ENCODE measurements at places on chromosomes 6 and 20.

GRCh38 chr20:53568351-53568750 is 25.3 kb downstream of the ZNF217 start:
- no peak for DNase-seq

GRCh38 chr20:20203784-20204183 is 151.5 kb downstream of the CFAP61 start:
- no peak for DNase-seq

DNA sequence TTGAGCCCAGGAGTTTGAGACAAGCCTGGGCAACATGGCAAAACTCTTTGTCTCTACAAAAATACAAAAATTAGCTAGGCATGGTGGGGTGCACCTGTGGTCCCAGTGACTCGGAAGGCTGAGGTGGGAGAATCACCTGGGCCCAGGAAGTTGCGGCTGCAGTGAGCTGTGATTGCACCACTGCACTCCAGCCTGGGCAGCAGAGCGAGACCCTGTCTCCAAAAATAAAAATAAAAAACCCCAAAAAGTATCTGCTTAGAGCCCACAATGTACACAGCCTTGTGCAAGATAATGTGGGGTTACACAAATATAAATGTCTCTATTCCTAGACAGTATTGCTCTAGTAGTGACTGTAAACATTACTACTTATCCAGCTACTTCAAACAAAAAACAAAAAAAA is 5.9 kb downstream of the ESF1 start:
- no peak for DNase-seq

GRCh38 chr6:98880486-98880885 is 46.1 kb downstream of the POU3F2 start:
- no peak for DNase-seq

GRCh38 chr6:112117554-112117953 is 30.2 kb downstream of the FAM229B start:
- no peak for DNase-seq

DNA sequence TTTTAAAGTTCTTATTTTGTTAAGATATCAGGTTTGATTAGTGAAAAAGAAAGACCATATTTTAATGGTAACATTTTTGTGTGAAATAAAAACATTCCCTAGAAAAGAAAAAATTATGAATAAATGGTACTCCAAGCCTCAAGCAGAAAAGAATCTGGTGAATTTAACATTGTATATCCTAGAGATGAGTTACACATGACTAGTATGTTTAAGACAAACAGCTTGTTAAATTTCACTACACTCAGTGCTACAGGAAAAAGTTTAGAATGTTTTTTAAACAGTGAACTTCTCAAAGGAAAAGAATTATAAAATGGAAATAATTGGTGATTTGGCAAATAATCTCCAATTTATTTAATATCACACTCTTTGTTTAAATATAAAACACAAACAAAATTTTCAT is 222.7 kb upstream of the MCHR2 start:
- no peak for DNase-seq

GRCh38 chr20:62473717-62474603 is 1.8 kb downstream of the GATA5 start:
- DNase-seq, result no peak

DNA sequence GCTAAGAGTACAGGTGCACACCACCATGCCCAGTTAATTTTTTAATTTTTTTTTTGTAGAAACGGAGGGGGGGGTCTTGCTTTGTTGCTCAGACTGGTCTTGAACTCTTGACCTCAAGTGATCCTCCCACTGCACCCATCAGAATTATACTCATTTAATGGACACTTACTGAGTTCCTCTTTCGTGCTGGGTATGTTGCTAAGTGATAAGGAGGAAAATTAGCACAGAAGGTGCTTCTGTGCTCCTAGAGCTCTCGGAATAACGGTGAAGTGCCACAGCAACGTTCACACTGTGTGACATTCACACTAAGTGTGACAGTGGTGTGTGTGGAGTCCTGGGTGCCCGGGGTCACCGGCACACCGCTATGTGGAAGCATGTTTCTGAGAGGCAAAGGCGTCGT is 32.1 kb upstream of the BMP6 start:
- no peak for DNase-seq

- DNase-seq, result peak; percentile 30
Measured at GRCh38 chr6:28673787-28674671, 148.3 kb downstream of the GPX5 start.

GRCh38 chr20:36744764-36745191 is 1.1 kb downstream of the NDRG3 start:
- DNase-seq, result no peak

DNA sequence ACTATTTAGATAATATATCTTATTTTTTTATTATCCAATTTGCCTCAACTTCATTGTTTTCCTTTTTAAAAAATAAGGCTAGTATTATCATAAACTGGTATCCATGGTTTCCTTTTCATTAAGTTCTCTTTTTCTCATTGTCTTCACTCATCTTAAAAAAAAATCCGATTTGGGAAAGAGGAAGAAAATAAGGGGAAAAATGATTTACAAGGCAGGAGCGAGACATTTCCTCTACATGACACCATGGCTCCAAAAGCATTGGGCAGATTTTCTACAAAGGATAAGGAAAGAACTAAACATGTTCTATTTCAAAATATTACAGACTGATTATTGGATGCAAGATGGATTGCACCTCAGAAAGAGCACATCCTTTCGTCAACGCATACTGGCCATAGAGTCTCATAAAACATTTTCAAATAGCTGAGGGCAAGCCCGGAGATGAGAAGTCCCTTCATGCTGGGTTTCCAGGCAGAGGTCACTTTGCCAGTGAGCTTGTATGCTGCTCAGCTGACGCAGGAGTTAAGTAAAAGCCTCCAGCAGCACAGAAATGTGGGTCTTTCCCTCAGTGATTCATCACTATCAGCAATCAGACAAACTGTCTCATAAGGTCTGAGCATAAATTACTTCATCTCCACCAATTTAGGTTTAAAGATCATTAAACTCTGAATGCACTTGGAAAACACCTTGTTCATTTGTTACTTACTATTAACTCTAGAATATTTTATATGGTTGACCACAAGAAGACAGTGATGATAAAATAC is 129.0 kb upstream of the TNFAIP3 start:
- no peak for DNase-seq

DNA sequence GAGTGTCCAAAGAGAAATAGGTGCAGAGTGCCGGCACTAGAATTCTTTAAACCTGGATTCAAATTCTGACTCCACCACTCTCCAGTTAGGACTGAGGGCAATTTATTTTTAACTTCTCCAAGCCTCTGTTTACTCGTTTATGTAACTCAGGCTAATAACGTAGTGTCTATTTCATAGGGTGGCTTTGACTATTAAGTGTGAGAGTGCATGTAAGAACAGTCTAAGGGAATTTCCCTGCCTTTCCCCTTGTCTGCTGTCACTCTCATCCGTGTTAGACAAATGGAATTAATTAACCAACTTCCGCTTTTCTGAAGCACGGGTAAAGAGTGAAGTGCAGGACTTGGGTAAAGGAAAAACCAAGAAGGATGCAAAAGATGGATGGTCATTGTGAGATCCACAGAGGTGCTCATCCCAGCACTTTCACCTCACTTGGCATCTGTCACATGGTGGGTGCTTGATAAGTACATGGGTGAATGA is 4.1 kb upstream of the ZKSCAN8 start:
- no peak for DNase-seq

GRCh38 chr6:27582928-27583725 is 110.2 kb upstream of the ZNF184 start:
- no peak for DNase-seq

DNA sequence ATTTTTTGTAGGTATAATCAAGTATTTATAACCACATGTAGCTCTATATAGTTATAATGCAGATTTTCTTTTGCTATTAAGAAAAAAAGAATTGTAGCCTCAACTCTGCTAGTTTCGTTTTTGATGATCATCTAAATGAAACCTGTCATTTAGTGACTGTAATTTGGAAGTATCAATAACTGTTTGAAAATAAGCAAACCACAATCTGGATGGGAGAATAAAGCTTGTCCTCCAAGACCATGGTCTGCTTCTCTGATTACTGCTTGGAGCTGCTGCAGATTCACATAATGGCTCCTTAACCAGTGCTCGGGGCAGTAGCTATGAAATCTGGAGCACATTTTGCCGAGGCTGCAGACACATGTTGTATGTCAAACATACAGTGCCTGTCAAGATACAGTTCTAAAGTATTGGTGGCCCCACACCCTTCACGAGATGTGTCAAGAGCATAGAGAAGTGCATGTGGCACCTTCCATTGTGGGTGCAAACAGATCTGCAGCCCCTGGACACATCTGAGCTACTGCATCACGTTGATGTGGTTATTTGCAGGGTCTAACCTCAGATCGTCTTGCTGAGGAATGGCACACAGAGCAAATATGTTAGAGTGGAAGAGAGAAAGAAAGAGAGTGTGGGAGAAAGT is 255.7 kb upstream of the SUPT3H start:
- no peak for DNase-seq

- peak; percentile 39 for DNase-seq
Measured at GRCh38 chr6:37029249-37029971, 24.0 kb downstream of the FGD2 start.

- DNase-seq, result no peak
Measured at GRCh38 chr20:2379511-2380229, 1.0 kb upstream of the TGM6 start.

- DNase-seq, result no peak
Measured at GRCh38 chr20:36919715-36920333, 31.7 kb downstream of the SAMHD1 start.

- no peak for DNase-seq
Measured at GRCh38 chr20:41574802-41575389, 43.3 kb downstream of the CHD6 start.

DNA sequence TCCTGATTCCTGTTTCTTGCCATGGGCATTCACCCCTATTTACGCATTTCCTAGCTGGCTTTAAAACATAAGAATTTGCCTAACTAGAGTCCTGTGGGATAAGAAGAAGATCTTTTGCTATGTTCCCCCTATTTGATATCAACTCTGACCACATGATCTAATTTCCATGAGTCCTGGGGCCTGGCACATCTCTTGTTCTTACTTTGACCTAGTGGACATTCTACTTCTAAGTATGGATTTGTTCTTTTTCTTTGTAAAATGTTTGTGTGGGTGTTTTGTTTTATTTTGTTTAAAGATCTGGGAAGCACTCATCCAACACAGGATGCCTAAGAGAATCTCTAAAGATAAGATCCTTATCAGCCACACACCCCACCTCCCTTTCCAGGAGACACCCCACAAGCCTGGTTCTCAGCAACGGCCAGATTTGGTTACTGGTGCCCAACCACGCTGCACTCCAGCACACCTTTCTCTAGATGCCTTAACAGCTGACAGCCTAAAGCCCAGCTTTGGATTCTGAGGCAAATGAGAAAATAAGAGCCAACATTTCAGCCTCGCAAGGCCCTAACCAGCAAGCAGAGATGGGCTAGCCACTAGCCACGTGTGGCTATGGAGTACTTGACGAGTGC is 74.7 kb downstream of the SLC23A2 start:
- DNase-seq, result no peak

DNA sequence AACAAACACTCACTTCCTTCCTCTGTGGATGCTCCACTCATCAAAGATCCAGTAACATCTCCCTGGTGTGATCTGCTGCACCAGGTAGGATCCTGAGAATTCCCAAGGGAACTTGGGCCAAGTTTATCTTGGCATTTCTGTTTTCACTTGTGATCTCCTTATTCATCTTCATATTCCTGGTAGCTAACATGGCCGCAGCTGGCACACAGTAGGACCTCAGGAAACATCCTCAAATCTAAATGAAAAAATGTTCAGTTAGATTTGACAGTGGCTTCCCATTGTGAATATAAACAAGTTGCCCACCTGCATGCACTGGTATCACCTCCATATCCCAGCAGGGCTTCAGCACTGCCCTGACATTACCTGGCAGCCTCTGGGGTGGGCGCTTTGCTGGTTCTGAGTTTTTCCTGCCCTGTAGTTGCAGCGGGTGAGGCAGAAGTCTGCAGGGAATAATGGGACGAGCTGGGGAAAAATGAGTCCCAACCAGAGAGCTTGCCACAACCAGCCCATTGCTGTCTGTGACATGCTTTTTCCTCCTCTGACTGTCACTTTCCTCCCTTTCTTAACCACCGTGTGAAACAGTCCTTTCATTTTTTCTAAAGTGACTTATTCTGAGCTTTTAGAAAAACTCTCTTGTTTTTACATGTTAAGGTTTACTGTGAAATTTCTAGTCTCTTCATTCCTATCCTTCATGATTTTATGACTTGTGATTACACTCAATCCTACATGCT is 9.4 kb upstream of the DSTN start:
- no peak for DNase-seq

GRCh38 chr20:59175861-59176260 is 12.2 kb downstream of the ZNF831 start:
- DNase-seq, result no peak

DNA sequence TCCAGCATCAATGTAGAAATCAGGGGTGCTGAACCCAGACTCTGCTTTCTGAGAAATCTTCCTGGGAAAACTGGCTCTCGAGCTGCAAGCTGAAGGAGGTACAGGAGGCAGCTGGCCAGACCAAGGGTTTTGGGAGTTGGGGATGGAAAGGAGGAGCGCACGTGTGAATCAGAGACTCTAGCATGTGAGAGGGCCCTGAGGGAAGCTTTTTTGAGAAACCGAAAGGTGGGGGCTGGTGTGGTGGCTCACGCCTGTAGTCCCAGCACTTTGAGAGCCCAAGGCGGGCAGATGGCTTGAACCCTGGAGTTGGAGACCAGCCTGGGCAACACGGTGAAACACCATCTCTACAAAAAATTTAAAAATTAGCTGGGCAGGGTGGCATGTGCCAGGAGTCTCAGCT is 37.1 kb upstream of the EEF1E1 start:
- no peak for DNase-seq

GRCh38 chr6:35919085-35919826 is 1.6 kb downstream of the SRPK1 start:
- no peak for DNase-seq

DNA sequence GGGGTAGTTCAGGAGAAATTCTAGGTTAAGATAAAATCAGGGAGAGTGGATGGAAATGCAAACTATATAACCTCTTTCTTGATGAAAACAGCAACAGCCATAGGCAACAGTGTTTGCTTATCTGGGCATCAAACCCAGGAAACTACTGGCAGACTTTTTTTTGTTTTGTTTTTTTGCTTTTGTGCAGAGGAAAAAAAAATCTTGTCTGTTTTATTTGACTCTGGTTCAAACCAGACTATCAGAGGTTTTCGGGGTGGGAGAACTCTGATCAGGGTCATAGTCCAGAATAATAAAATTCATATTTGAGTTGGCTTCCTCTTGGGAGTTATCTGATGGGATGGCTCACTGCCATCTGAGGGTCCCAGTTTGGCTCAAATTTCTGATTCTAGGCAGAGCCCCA is 88.8 kb upstream of the ZNFX1 start:
- DNase-seq, result no peak

DNA sequence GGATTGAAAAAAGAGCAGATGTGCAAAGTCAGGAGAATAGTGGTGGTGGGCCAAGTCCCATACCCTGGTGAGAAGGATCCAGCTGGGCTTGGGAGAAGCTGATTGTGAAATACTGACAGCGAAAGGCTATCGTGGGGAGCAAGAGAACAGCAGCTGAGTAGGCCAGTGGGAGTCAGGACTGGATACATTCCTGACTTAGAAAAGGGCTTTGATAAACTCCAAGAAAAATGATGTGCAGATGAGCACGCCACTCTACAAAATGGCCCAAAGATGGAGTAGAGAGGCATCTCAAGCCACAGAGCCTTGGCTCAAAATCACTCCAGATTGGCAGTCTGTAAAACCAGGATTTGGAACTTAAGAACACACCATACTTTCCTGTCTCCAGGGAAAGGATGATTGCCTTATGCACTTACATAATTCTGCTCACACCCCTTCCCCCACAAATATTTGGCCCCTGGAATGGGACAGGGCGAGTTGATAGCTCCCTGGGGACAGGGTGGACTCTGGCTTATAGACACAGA is 578.7 kb downstream of the MAFB start:
- DNase-seq, result no peak

GRCh38 chr20:37575884-37576283 is 48.2 kb upstream of the BLCAP start:
- no peak for DNase-seq
